ENCODE measurements at places on chromosomes 5 and 9. TPM values are rescaled to one million over a fixed set of nuclear protein-coding genes. Genes with fewer than 3 reads are reported as not detected.

- H3K27me3 ChIP-seq, result no peaks in the 10 kb centered on the region
- no peak overlapping the region for H3K27ac ChIP-seq
- H3K4me1 ChIP-seq, result no peaks in the 10 kb centered on the region
- H3K36me3 ChIP-seq, result no peaks in the 10 kb centered on the region
- DNase-seq, result peak; percentile 50
These were observed 221.6 kb downstream of the ACTL7B start for GRCh38 chr9:108634204-108634603.

ARL14EPL gene
- total RNA-seq, result not detected

- DNase-seq, result peak; percentile 62
- H3K27me3 ChIP-seq, result no peaks in the 10 kb centered on the region
- H3K36me3 ChIP-seq, result no peaks in the 10 kb centered on the region
- no peak overlapping the region for H3K27ac ChIP-seq
- H3K4me3 ChIP-seq, result no peak overlapping the region
These were observed 16.4 kb upstream of the ZBTB34 start for GRCh38 chr9:126844085-126844484.

PAX5 gene
- 5.5 TPM for total RNA-seq

PCDHA12 gene
- 10.7 TPM for total RNA-seq

GRCh38 chr9:84697509-84698114 is 28.1 kb downstream of the NTRK2 start:
- peaks cover 5% of the 10 kb centered on the region for H3K27me3 ChIP-seq
- no peaks in the 10 kb centered on the region for H3K4me1 ChIP-seq
- H3K27ac ChIP-seq, result no peak overlapping the region
- H3K4me3 ChIP-seq, result no peak overlapping the region
- H3K36me3 ChIP-seq, result no peaks in the 10 kb centered on the region
- peak; percentile 54 for DNase-seq

GPR150 gene
- total RNA-seq, result 0.13 TPM

VLDLR gene
- total RNA-seq, result 4.5 TPM

TAS2R1 gene
- total RNA-seq, result not detected

DNA sequence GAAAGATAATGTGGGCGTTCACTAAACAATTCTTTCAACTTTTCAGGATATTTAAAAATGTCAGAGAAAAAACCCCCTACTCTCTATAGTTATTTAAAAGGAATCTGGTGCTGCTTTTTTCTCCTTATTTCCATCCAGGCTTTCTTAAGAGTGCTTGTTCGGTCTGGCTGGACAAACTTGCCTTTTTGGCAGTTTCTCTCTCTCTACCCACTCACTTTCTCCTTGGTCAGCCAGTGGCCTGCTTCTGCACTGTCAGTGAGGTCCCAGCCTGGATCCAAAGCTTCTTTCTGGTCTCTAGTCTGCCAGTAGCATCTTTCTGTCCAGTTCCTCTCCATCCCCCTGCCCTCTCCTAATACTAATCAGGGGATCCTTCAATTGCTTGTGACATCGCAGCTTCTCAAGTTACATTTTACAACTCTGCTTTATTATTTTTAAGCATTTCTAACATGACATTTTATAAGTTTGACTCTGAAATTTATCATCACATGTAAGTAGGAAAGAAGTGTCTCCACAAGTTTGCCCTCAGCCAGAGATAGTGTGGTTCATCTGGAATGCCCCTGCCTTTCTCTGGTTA is 50.4 kb downstream of the PIK3R1 start:
- no peak overlapping the region for H3K4me3 ChIP-seq
- DNase-seq, result no peak
- H3K4me1 ChIP-seq, result peaks cover 62% of the 10 kb centered on the region
- H3K27ac ChIP-seq, result peak overlapping the region; percentile 72
- no peaks in the 10 kb centered on the region for H3K27me3 ChIP-seq
- H3K36me3 ChIP-seq, result no peaks in the 10 kb centered on the region

SEC61B gene
- total RNA-seq, result 175 TPM

- no peak overlapping the region for H3K27ac ChIP-seq
- H3K36me3 ChIP-seq, result no peaks in the 10 kb centered on the region
- no peak overlapping the region for H3K4me3 ChIP-seq
- H3K4me1 ChIP-seq, result no peaks in the 10 kb centered on the region
- H3K27me3 ChIP-seq, result no peaks in the 10 kb centered on the region
- no peak for DNase-seq
These were observed 316.0 kb upstream of the DMAC1 start for GRCh38 chr9:8115570-8115969.

GRCh38 chr9:438066-438465 is 223.4 kb downstream of the DOCK8 start:
- H3K4me1 ChIP-seq, result no peaks in the 10 kb centered on the region
- H3K4me3 ChIP-seq, result no peak overlapping the region
- peaks cover 42% of the 10 kb centered on the region for H3K27me3 ChIP-seq
- DNase-seq, result no peak
- no peak overlapping the region for H3K27ac ChIP-seq
- no peaks in the 10 kb centered on the region for H3K36me3 ChIP-seq

CER1 gene
- total RNA-seq, result 28.8 TPM

DNA sequence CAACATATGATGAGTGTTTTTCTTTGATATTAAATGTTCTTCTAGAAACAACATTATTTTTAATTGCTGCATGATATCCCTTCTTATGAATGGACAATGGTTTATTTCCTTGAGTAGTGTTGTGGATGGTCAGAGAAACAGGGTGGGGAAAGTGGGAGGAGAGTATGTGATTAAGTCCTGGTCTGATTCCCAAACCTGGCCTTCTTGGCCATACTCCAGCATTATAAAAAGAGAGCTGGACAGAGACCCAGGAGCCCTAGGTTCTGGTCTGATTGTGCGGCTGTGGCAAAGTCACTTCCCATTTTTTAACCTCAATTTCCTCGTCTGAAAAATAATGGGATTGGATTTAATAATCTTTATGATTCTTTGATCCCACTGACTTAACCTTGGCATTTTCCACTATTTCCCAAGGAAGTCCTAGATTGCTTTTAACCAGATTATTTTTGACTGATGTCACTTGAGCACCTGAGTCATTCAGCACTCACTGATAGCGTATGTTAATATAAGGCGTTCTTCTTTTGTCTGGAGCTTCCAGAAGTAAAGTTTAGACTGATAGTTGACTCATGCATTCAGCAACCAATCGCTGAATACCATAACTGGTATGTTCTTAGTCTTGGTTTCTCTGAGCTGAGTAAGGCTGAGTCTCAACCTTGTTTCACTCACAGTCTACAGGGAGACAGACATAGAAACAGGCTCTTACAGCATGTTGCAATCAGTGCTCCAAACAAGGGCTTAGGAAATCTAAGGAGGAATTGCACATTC is 26.2 kb downstream of the OSMR start:
- H3K36me3 ChIP-seq, result peaks cover 6% of the 10 kb centered on the region
- no peak overlapping the region for H3K4me3 ChIP-seq
- DNase-seq, result peak; percentile 46
- no peaks in the 10 kb centered on the region for H3K27me3 ChIP-seq
- H3K27ac ChIP-seq, result no peak overlapping the region

DNA sequence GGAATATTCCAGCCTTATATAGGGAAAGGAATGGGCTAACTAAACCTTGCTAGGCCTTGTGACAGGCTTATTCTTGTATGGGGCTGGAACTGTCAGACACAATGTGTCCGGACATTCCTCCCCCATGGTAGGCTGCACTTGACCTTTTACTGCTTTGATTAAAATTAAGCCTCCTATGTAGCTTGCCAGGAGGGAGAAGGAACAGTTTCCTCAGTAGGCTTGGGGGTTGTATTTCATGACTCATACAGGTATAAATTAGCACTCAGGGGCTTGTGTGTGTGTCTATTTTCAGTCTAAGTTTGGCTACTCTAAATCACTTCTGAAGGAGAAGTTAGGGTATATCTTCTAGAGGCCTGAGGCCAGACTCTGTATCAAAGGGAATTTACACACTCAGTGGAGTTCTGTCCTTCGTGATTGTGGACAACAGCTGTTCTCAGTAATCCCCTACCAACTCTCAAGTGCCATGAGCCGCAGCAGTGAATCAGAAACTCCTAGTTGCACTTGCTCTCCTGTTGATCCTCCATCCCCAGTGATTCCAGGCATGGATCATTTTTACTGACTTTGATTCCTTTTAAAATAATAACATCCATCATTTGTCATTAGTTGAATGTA is 16.4 kb downstream of the ADAMTS16 start:
- no peak for DNase-seq
- H3K4me1 ChIP-seq, result peaks cover 12% of the 10 kb centered on the region
- no peaks in the 10 kb centered on the region for H3K36me3 ChIP-seq
- no peaks in the 10 kb centered on the region for H3K27me3 ChIP-seq
- H3K4me3 ChIP-seq, result no peak overlapping the region
- H3K27ac ChIP-seq, result no peak overlapping the region

GRCh38 chr9:34647084-34647403 is 569 bp downstream of the GALT start:
- peaks cover 17% of the 10 kb centered on the region for H3K36me3 ChIP-seq
- peaks cover 8% of the 10 kb centered on the region for H3K4me1 ChIP-seq
- peak overlapping the region; percentile 89 for H3K4me3 ChIP-seq
- no peaks in the 10 kb centered on the region for H3K27me3 ChIP-seq

GRCh38 chr5:76855961-76856360 is 6.1 kb downstream of the S100Z start:
- H3K27me3 ChIP-seq, result no peaks in the 10 kb centered on the region
- H3K4me3 ChIP-seq, result no peak overlapping the region
- DNase-seq, result no peak

DNA sequence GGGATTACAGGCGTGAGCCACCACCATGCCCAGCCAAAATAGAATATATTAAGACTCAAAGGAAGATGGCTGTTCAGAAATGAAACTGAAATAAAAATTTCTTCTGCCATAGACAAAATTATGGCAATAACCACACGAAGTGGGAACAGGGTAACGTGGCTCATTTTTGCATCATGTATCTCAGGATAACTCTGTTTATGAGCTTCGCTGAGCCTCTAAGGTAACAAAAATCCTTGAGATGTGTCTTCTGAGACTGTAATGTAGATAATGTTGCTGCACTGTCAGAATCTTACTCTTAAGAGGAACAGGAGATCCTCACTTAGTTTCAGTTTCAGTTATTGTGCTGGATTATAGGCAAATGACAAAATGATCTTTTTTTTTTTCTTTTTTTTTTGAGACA is 153.8 kb downstream of the GOLPH3 start:
- no peaks in the 10 kb centered on the region for H3K27me3 ChIP-seq
- no peak overlapping the region for H3K27ac ChIP-seq
- no peaks in the 10 kb centered on the region for H3K36me3 ChIP-seq
- H3K4me1 ChIP-seq, result peaks cover 11% of the 10 kb centered on the region

GRCh38 chr5:143547342-143547741 is 143.9 kb upstream of the NR3C1 start:
- H3K27me3 ChIP-seq, result no peaks in the 10 kb centered on the region
- no peaks in the 10 kb centered on the region for H3K36me3 ChIP-seq
- H3K27ac ChIP-seq, result no peak overlapping the region
- H3K4me1 ChIP-seq, result no peaks in the 10 kb centered on the region

- no peak overlapping the region for H3K27ac ChIP-seq
- H3K27me3 ChIP-seq, result no peaks in the 10 kb centered on the region
- H3K4me3 ChIP-seq, result no peak overlapping the region
- H3K36me3 ChIP-seq, result no peaks in the 10 kb centered on the region
- no peaks in the 10 kb centered on the region for H3K4me1 ChIP-seq
These were observed 298.3 kb downstream of the IRX1 start for GRCh38 chr5:3893975-3894374.

DNA sequence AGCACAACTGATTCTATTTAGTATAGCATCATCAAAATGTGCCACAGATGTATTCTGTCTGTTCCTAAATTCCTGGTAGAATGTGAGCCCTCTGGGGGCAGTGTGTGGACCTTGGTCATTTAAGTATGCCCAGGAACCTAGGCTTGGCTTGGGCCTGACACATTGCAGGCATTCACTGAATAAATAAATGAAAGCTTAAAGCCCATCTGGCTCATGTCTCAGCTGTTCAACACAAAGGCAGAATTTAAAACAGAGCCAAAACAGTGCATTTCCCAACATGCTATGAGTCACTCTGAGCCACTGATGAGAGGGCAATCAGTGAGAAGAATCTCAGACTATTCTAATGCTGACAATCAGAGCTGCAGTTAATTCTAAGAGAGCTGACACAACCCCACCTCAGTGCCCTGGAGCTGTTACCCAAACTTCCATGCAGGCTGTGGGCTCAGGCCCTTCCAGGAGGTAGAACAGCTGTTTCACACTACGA is 8.1 kb downstream of the FAM193B start:
- peak overlapping the region; percentile 75 for H3K27ac ChIP-seq
- peaks cover 20% of the 10 kb centered on the region for H3K4me1 ChIP-seq
- no peaks in the 10 kb centered on the region for H3K27me3 ChIP-seq
- DNase-seq, result peak; percentile 79
- no peak overlapping the region for H3K4me3 ChIP-seq

TICAM2 gene
- 1.3 TPM for total RNA-seq

GRCh38 chr9:129162497-129163197 is 15.4 kb downstream of the IER5L start:
- no peak overlapping the region for H3K4me3 ChIP-seq
- no peaks in the 10 kb centered on the region for H3K36me3 ChIP-seq
- DNase-seq, result no peak
- H3K4me1 ChIP-seq, result peaks cover 9% of the 10 kb centered on the region
- H3K27me3 ChIP-seq, result no peaks in the 10 kb centered on the region
- H3K27ac ChIP-seq, result no peak overlapping the region

DNA sequence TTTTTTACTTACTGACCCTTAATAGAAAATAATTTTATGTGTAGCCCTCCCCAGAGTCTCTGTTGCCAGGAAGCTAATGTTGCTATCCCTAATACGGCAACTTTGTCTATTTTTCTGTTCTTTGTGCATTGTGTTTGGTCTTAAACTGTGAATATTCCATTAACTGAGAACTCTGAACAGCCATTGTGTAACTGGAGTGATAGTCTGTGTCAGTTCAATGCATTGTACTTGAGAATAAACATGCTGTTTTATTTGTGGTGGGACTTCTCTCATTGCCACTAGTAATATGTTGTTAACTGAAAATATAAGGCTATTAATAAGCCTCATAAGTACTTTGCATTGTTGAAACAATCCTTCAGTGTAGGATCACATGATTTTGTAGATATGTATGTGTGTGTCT is 278.3 kb upstream of the DMRT1 start:
- no peak overlapping the region for H3K27ac ChIP-seq
- no peak overlapping the region for H3K4me3 ChIP-seq
- no peaks in the 10 kb centered on the region for H3K4me1 ChIP-seq
- no peaks in the 10 kb centered on the region for H3K36me3 ChIP-seq

GRCh38 chr9:8864545-8864896 is 1064.9 kb upstream of the DMAC1 start:
- no peak overlapping the region for H3K4me3 ChIP-seq
- peaks cover 76% of the 10 kb centered on the region for H3K27me3 ChIP-seq
- no peak overlapping the region for H3K27ac ChIP-seq
- DNase-seq, result no peak

FAM81B gene
- total RNA-seq, result not detected

GFRA3 gene
- total RNA-seq, result 0.83 TPM

DNA sequence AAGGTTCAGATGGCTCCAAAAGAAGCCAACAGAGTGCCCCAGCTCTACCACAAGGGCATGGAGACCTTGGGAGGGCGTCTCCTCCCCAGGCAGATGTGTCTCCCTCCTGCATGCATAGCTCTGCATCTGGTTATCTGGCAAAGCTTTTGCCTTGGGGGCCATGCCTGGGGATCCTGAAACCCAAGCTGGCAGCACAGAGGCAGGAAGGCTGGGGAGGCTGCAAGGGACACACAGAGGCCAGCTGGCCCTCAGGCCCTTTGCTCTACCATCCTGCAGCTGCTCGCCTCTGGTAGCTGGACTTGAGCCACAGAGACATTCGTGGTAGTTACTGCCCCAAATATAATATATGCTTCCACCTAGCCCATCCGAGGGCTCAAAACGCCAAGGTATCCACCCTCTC is 3.9 kb downstream of the SEPTIN8 start:
- H3K4me1 ChIP-seq, result peaks cover 6% of the 10 kb centered on the region
- DNase-seq, result no peak
- H3K36me3 ChIP-seq, result no peaks in the 10 kb centered on the region
- no peak overlapping the region for H3K4me3 ChIP-seq
- H3K27ac ChIP-seq, result no peak overlapping the region

GRCh38 chr9:102974530-102974929 is 20.6 kb upstream of the CYLC2 start:
- no peak overlapping the region for H3K27ac ChIP-seq
- no peak for DNase-seq
- no peaks in the 10 kb centered on the region for H3K4me1 ChIP-seq

Measured in A673 (cell line).